ENCODE measurements at places on chromosomes 2 and 18. TPM values are rescaled to one million over a fixed set of nuclear protein-coding genes. Genes with fewer than 3 reads are reported as not detected.

BMP10 gene
- not detected for total RNA-seq

IL1R2 gene
- 207 TPM for total RNA-seq

ST3GAL5 gene
- 89.5 TPM for total RNA-seq

DSG1 gene
- total RNA-seq = not detected

SLC30A3 gene
- total RNA-seq = not detected

WIPF1 gene
- 42.2 TPM for total RNA-seq

FBXO11 gene
- total RNA-seq = 52.1 TPM

ASIC4 gene
- 0.12 TPM for total RNA-seq

KIF1A gene
- total RNA-seq = 0.60 TPM

ZNF385B gene
- total RNA-seq = 0.74 TPM

PRKAG3 gene
- not detected for total RNA-seq

NFE2L2 gene
- 95.4 TPM for total RNA-seq

GALNT3 gene
- 2.7 TPM for total RNA-seq

NRBP1 gene
- total RNA-seq = 75.5 TPM

DSG4 gene
- 0.19 TPM for total RNA-seq

CCDC121 gene
- total RNA-seq = 2.8 TPM

RAB17 gene
- 3.5 TPM for total RNA-seq

PAIP2B gene
- total RNA-seq = 5.0 TPM

ADAM23 gene
- 3.7 TPM for total RNA-seq

TNFRSF11A gene
- total RNA-seq = 22.7 TPM

CCDC93 gene
- 21.6 TPM for total RNA-seq

SMAD7 gene
- 33.6 TPM for total RNA-seq

IL1RN gene
- total RNA-seq = 8.8 TPM

DCC gene
- total RNA-seq = 0.12 TPM

TTC32 gene
- 7.1 TPM for total RNA-seq

COL4A3 gene
- total RNA-seq = 0.24 TPM

CPLX4 gene
- 0.46 TPM for total RNA-seq

APCDD1 gene
- total RNA-seq = 156 TPM

EPG5 gene
- total RNA-seq = 24.9 TPM

GNLY gene
- total RNA-seq = 1.0 TPM

SNTG2 gene
- 14.0 TPM for total RNA-seq

EPB41L3 gene
- total RNA-seq = 319 TPM

MZT2B gene
- 85.6 TPM for total RNA-seq

MAPK4 gene
- total RNA-seq = 0.12 TPM

C2orf92 gene
- total RNA-seq = 17.8 TPM

RAD51AP2 gene
- not detected for total RNA-seq

Measured in omental fat pad (tissue), 4 donors.